ENCODE measurements at places on chromosomes 1 and 21.

- no peak for DNase-seq
Observed at GRCh38 chr1:23582820-23583219, 23.5 kb upstream of the ID3 start.

DNA sequence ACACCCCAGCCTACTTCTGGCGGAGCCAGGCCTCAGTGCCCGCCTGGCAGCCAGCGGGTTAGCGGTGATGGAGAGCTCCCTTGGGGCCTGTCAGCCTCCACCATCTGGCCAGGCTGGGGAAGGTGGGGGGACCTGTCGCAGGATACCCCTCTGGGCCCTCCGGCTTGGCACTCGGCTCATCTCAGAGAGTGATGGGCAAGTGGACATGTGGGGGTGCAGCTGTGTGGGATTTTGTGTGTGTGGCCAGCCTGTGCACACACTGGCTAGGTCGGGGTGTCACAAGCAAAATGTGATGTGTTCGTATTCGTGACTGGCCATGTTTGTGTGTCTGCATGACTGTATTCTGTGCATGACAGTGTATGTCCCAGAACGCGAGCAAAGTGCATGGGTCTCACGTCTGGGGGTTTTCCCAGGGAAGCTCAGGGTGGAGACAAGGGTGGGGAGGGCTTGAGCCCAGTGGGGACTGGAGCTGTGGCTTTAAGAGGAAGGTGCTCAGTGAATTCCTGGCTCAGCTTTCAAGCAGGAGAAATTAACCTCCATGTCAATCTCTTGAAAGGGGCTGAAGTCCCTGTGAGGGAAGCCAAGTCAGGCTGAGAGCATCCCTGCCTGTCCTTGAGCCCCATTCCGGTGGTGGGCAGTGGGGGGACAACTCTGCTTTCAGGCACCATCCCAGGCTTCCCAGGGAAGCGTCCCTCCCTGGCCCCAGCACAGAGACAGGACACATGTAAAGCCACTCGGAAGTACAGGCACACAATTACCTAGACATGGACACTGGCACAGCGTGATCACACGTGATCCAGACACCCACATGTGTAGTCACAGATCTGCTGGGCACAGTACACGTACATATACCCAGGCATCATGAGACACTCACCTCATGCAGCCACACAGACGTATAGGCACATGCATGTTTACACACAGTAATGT, 21.1 kb upstream of the ADGRB2 start:
- no peak for DNase-seq

- DNase-seq: peak; percentile 85
Observed at GRCh38 chr1:201309416-201309815, 26.1 kb downstream of the PKP1 start.

GRCh38 chr1:203367057-203367456, 16.1 kb upstream of the FMOD start:
- DNase-seq: no peak

GRCh38 chr1:155981266-155982088, 3.1 kb upstream of the ARHGEF2 start:
- DNase-seq: no peak

- DNase-seq: no peak
Observed at GRCh38 chr1:19949016-19949415, 25.6 kb upstream of the PLA2G2E start.

- no peak for DNase-seq
Observed at GRCh38 chr1:30106125-30106524, 617.3 kb downstream of the MATN1 start.

DNA sequence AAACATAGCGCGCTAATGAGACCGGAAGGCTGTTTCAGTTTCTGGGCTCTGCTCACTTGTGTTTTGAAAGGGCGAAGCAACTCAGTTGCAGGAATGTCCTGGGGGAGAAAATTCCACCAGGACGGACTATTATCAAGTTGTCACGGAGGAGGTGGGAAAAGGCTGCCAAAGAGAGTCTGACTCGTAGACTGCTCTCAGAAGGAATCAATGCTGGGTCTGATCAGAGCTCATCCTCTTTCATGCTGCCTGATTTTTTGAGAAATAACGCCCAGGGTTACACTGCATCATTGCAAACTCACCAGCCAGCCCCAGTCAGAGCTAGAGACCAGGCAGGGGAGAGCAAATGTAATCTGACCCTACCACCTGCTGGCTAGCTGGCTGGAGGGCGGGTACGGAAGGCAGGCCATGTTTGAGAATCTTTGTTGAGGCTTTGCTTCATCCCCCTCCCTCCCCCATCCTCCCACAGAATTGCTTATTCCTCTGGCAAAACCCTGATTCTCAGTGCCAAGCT, 36.4 kb upstream of the BCL9 start:
- DNase-seq: no peak

GRCh38 chr1:23530747-23531561, at the start of gene E2F2:
Gene E2F2, minus strand, starts transcription at chr1:23531233. Its CDS starts 440 bp downstream, at chr1:23530793.
- peak; percentile 83 for DNase-seq

- no peak for DNase-seq
Observed at GRCh38 chr1:108612496-108612895, 48.4 kb downstream of the HENMT1 start.

DNA sequence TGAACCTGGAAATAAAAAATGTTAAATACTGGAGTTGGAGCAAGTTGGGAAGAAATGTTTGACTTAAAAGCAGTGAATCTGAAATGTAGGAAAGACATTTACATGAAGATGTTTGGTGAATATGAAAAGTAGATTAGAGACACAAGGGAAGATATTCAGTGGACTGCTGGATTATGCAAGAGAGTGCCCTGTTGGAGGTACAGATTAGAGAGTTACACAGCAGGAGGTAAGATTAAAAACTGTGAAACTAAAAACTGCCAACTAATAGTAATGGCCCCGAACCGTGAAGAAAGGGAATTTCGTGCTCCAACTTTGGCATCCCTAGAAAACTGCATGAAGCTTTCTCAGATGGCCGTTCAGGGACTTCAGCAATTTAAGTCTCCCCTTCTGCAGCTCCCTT, 375.4 kb downstream of the DPYD start:
- DNase-seq: no peak

All from posterior cingulate gyrus (tissue), 11 donors.